ENCODE measurements at places on chromosomes 12 and 14. TPM values are rescaled to one million over a fixed set of nuclear protein-coding genes. Genes with fewer than 3 reads are reported as not detected.

RNASE2 gene
- total RNA-seq: not detected

HVCN1 gene
- total RNA-seq: 8.5 TPM

CLEC6A gene
- not detected for total RNA-seq

EEF1AKMT3 gene
- 4.3 TPM for total RNA-seq

ABHD4 gene
- 12.4 TPM for total RNA-seq

KCNMB4 gene
- total RNA-seq: 1.8 TPM

WNT1 gene
- not detected for total RNA-seq

DBX2 gene
- total RNA-seq: not detected

VIPAS39 gene
- total RNA-seq: 27.7 TPM

NINJ2 gene
- total RNA-seq: 3.1 TPM

ACRBP gene
- 0.28 TPM for total RNA-seq

IRAK3 gene
- total RNA-seq: 8.1 TPM

SDSL gene
- total RNA-seq: 17.5 TPM

VAMP1 gene
- total RNA-seq: 10.0 TPM

VPS29 gene
- total RNA-seq: 55.4 TPM

KRT85 gene
- not detected for total RNA-seq

PITPNM2 gene
- 4.6 TPM for total RNA-seq

ACYP1 gene
- total RNA-seq: 4.3 TPM

All from smooth muscle cell of bladder (primary cell).